Activated naive CD4-positive, alpha-beta T cell (primary cell): ENCODE measurements at places on chromosomes 1 and 21.

DNA sequence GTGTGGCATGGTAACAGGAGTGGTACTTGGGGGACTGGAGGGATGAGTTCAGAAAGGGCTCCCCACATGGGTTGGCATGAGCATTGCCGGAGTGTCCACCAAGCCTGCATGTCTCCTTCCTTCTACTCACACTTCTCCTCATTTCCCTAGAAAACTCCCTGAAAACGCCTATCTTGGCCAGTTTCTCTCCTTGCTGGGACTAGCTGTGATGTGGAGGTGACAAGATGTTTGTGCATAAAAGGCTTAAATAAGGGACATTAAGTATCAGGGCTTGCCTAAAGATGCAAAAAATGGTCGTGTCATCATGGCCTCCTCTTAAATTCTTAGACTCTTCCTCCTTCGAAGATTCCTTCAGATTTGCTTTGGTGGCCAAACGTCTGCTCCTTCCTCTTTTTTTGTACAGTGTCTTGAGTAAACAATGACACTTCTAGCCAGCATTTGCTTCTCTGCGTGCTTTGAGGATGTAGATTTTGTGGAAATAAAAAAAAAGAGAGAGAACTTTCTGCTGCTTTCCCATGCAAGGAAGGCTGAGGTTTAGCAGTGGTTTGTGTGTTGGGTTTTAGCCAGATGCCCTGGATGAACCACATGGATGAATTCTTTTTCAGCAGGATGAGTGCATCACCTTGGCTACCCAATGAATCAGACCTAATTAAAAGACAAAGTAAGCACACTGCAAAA, 239.1 kb upstream of the IRF2BP2 start:
- no peak for DNase-seq

GRCh38 chr1:92488832-92489231, 2.1 kb upstream of the GFI1 start:
- DNase-seq, result no peak

DNA sequence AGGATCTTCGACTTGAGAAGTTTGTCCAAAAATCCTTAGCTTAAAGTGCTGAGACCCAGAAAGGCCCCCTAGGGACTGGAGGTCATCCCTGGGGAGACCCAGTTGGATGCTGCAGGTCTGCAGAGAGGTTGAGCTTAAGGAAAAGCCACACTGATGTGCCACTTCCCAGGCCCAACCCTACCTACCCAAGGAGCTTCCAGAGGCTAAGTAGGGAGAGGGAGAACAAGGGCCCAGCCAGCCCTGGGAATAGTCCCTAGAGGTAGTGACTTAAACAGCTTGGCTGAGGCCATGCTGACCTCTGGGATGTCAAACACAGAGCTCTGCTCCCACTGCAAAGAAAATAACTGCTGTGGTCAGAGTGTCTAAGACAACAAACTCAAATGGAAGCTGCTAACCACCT, 693.7 kb downstream of the MATN1 start:
- DNase-seq, result no peak

GRCh38 chr1:89590341-89591080, 42.4 kb upstream of the LRRC8C start:
- DNase-seq, result no peak

DNA sequence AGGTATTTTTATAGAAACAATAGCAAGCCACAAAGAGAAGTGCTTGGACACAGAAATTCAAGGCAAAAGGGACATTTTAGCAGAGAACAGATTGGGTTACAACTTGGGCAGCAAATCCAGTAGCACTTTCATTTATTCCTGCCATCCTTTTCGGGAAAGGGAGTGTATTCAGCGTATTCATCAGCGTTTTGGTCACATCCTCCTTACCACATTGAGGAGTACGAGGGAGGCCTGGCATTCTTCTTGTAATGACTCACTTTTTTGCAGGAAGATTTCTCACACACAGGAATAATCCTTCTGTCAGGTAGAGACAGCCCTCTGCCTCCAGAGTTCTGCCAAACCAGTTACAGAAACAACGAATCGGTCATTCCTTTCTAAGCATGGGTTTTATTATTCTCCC, 18.1 kb upstream of the FAM78B start:
- DNase-seq, result no peak

DNA sequence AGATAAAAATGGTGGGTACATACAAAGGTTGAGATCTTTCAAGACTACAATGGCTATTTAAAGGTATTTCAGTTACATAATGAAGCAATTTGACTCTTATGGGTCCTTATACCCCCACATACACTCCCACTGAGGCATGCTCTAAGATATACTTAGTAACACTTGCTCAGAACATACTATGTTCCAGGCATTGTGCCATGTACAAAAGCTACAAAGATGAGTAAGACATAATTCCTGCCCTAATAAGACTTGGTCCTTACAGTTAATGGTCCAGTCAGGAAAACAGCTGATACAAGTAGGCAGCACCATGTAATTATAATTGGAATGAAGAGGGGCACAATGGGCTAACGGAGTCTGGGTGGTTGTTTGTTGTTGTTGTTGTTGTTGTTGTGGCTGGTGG, 166.7 kb upstream of the BEND5 start:
- no peak for DNase-seq
